Activated CD8-positive, alpha-beta memory T cell treated with anti-CD3 and anti-CD28 coated beads, Interleukin-2, amount 50 U/mL, for 4 hours (primary cell): ENCODE measurements at places on chromosomes 16 and 17.
A peak's percentile ranks its signal among the peaks of the same experiment; 100 is the strongest.

- DNase-seq: no peak
Measured at GRCh38 chr16:10188236-10188635, 6.0 kb upstream of the GRIN2A start.

DNA sequence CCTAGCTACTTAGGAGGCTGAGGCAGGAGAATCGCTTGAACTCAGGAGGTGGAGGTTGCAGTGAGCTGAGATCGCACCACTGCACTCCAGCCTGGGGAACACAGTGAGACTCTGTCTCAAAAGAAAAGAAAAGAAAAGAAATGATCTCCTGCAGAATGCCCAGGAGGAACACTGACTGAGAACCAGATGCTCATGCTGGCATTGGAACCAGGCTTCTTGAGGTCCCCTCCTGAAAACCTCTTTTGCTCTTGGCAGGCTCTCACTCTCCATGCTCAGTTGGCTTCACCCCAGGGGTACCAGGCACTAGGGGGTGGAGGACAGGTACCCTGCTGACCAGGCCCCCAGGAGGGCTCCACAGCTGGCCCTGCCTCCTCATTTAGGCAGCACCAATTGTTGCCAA lies 8.5 kb upstream of the TNFRSF17 start:
- DNase-seq: no peak

GRCh38 chr16:88340755-88341150 lies 42.0 kb upstream of the ZNF469 start:
- DNase-seq: no peak

GRCh38 chr17:64781014-64781756 lies 119.1 kb upstream of the SMURF2 start:
- no peak for DNase-seq

GRCh38 chr16:83307594-83307992 lies 500.2 kb upstream of the HSBP1 start:
- no peak for DNase-seq

- DNase-seq: no peak
Measured at GRCh38 chr17:71505200-71505599, 615.6 kb upstream of the SOX9 start.

DNA sequence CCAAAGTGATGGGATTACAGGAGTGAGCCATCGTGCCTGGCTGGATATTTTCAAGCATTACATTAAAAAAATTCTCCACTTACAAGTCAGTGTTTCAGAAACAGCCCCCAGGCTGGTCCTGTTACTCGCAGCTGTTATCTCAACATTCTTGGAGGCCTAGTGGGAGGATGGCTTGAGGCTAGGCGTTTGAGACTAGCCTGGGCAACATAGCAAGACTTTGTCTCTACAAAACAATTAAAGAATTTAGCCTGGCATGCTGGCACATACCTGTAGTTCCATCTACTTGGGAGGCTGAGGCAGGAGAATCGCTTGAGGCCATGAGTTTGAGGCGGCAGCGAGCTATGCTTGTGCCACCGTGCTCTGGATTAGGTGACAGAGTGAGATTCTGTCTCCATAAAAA lies 26.5 kb upstream of the SPNS3 start:
- no peak for DNase-seq

DNA sequence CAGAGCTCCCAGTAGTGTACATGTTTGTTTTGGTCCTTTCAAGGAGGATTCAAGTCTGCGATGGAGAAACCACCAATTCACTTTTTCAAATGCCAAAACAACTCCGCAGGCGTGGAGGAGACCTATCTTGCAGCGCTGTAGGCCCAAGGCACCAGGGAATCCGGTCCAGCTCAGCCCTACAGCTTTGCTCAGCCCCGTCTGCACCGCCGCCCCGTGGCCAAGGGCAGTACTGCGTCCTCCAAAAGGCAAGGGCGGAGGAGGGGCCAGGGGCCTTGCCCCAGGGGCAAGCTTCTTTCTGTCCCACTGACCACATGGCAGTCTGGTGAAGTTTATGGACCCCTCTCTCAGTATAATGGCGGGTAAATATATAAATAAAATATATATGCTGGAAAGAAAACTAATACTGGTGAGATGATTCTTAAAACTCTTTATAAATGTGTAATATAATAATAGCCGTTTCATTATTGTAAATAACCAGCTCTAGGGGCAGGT lies 709 bp upstream of the CD300LG start:
- peak; percentile 76 for DNase-seq

DNA sequence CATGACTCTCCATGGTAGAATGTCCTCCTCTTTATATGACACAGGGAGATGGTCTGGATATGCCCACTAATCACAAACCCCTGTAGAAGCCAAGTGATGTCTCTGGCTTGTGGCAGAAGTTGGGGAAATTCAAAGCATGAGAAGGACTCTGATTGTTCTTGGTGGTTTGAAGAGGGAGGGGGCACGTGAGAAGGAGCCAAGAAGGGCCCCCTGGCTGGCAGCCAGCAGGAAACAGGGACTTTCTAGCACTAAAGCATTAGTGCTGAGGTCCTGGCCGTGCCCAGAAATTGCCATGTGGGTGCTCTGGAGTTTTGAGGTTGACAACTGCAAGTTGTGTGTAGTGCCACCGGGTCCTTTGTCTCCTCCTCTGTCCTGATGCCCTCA lies 199.9 kb downstream of the LGALS9B start:
- peak; percentile 29 for DNase-seq

GRCh38 chr17:9522074-9522473 lies 53.5 kb downstream of the STX8 start:
- no peak for DNase-seq

DNA sequence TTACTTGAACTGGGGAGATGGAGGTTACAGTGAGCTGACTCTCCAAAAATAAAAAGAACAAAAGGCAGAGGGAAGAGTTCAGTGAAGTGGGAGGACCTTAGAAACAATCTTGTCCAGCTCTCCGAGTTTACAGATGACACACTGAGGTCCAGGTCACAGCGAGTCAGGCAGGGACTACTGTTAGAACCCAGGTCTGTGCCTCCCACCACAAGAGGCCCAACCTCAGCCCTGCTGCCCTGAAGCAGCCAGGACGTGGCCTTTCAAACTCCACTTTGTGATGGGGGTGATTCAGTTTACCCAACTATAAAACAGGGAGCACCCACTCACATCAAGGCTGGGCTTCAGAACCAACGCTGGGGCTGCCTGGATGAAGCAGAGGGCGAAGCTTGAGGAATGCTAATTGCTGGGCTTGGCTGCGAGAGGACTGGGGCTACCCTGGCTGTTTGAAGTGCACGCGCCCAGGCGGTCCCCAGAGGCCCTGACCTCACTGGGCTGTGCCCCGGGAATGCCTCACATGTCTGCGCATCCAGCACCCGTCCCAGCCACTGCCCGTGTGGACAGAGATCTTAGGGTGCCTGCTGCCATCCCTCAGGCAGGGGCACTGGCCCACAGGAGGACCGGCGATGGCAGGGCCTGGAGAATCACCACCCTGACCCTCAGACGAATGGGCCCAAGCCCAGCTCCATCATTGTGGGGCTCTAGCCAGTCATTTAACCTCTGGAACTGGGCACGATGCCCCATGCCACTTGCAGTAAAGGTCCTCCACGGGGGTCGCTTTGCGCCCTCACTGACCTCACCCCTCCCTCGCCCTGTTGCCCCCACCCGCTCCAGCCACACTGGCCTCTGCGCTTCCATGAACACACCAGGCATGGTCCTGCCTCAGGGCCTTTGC lies 11.4 kb downstream of the SLC5A10 start:
- DNase-seq: no peak

GRCh38 chr17:56987283-56987834 lies 9.4 kb downstream of the SCPEP1 start:
- no peak for DNase-seq

DNA sequence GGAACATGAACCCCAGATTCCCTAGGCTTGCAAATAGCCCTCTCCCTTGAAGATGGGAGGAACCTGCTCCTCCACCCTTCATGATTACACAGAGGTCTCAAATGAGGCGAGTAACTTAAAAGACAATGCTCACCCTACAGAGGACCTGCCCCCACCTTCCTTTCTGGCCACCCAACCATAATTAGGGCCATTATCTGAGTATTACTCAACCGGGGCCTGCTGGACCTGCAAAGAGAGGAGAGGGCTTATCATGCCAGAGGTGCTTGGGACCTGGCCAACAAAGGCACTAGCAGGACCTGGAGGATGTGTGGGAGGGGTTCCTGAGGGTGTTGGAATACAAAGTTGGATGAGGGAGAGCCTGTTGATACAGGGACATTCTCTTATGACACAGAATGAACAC lies 42.4 kb downstream of the RNF157 start:
- no peak for DNase-seq

- no peak for DNase-seq
Measured at GRCh38 chr16:24685539-24686432, 43.7 kb upstream of the TNRC6A start.

- no peak for DNase-seq
Measured at GRCh38 chr16:54923055-54923473, 7.6 kb upstream of the IRX5 start.

GRCh38 chr16:53022374-53022773 lies 30.3 kb downstream of the CHD9NB start:
- DNase-seq: no peak

DNA sequence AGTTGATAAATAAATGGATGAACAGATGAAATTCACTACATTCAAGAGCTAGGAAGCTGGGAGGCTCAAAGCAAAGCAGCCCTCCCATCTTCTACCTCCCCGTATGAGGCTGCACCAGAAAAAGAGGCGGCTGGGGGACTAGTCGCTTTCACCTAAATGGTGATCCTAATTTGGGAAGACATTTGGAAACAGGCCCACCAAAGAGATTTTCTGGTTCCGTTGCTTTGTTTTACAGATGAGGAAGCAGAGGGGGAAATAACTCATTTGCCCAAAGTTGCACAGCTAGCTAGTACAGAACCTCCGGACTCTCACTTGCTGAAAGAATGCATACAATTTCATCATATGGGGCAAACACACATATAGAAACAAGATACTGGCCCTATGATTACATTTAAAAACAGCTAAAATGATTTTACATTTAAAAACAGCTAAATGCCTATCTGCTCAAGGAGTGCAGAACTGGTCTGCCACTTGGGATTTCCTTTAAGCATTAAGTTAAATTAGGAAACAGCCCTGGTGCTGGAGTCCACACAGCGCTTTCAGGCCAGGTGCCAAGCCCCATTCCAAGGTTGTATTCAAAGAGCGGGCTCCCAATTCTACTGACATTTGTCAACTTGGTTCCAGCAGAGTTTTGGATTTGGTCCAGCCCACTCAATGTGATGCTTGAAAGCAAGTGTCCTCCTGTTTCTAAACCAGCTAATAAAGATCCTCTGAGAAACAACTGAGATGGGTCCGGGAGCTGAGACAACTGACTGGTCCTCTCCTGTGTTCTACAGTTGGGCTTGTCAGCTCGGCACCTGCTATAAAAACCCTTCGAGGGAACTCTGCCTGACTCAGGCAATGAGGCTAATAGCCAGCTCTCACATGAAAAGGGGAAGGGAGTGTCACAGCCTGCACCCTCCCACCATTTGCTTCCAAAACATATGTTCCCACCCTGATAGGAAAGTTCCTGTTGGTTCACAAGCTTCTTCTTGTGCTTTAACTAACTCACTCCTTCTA lies 11.7 kb downstream of the ERN1 start:
- DNase-seq: no peak

DNA sequence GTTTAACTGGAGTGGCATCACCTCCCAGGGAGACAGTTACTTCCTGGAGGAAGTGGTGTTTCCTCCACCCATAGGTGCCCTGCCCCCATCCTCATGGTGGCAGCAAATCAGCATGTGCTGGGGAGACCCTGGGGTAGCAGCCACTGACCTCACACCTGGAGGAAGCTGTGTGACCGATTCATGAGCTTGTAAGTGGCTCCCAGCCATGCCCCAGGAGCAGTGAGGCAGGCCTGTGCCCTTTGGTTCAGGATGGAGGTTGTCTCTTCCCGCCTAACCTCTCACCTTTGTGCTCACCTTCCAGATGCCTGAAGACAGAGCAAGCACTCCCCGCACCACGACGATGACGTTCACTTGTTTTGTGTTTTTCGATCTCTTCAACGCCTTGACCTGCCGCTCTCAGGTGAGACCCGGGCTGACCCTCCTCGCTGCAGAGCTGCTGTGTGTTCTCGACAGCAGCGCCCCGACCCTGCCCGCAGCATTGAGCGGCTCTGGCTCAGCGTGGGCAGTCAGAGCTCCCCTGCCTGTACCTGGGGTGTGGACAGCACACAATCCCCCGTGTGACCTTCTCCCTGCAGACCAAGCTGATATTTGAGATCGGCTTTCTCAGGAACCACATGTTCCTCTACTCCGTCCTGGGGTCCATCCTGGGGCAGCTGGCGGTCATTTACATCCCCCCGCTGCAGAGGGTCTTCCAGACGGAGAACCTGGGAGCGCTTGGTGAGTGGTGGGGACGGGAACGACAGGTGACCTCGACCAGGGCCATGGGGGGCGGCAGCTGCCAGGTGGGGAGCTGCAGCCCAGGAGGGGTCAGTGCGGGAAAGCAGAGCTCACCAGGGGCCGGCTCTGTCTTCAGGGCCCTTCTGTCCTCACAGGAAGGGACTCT lies 42.8 kb downstream of the MEAK7 start:
- DNase-seq: no peak

DNA sequence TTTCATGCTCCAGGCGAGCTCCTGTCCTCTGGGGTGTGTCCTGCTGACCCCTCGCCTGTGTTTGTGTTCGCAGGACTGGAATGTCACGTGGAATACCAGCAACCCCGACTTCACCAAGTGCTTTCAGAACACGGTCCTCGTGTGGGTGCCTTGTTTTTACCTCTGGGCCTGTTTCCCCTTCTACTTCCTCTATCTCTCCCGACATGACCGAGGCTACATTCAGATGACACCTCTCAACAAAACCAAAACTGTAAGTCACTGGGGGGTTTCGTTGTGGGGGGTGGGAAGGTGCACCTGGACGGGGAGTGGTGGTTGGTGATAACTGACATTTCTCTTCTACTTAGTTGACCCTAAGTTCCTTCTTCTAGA lies 58.3 kb downstream of the ABCC1 start:
- DNase-seq: no peak

DNA sequence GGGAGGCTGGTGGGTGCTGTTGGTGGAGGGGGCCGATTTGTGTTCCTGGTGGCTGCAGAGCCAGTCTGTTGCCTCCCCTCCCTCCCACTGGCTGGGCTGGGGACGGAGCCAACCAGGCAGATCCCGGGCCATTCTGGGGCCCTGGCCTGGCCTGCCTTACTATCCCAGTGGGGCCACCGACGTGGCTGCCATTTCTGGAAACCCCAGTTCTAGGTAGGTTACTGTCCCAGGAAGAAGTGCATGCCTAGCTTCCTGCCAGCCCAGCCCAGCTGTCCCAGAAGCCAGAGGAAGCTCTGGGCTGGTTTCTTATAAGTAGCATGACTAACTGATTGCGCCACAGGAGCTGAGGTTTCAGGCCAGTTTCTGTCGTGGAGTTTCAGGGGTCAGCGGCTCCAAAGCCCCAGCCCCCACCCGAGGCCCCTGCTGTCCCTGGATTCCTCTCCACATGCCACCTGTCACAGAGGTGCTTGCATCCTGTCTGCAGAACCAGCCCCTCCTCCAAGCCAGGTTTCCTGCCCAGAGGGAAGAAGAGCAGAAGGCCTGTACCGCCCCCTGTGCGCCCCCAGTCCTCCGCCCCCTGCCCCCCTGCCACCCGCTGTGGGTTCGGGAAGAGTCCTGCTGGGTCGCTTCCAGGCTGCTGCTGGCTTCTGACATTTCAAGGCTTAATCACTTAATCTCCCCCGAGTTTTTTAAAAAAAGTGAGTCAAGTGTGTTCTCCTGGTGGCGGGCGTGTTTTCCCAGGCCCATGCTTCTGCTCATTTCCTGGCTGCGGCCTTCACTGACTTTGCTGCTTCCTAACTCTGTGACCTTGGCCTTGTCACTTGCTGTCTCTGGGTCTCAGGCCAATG lies 13.2 kb downstream of the IL4R start:
- peak; percentile 38 for DNase-seq
